ENCODE measurements at places on chromosomes 5 and 9.

- DNase-seq: no peak
These were observed 182.8 kb upstream of the NFIL3 start for GRCh38 chr9:91606255-91606995.

- no peak for DNase-seq
These were observed 20.9 kb downstream of the IPPK start for GRCh38 chr9:92649007-92649406.

DNA sequence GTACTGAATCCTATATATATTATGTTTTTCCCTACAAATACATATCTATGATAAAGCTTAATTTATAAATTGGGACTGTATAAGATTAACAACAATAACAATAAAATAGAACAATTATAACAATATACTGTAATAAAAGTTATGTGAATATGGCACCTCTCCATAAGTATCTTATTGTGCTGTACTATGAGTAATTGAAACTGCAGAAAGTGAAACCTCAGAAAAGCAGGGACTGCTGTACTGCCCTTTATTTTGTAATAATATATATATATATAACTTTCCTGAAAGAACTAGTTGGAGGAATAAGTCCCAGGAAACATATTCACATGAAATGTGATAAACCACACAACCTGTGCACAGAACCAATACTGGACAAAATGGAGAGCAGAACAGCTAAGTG is 77.3 kb downstream of the PAM start:
- DNase-seq: no peak

DNA sequence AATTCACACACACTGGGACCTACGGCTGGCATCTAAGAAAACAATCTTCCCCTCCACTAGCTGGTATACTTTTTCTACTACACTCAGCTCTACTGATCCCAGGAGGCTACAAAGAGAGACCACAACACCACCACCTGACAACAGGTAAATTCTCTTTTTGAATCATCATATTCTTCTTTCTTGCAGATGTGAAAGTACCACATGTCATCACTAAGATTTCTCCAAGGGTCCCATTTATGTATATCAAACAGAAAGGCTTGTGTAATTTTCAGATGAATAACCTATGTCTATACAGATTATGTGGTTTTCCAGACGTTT is 25.1 kb downstream of the PUM3 start:
- DNase-seq: no peak

DNA sequence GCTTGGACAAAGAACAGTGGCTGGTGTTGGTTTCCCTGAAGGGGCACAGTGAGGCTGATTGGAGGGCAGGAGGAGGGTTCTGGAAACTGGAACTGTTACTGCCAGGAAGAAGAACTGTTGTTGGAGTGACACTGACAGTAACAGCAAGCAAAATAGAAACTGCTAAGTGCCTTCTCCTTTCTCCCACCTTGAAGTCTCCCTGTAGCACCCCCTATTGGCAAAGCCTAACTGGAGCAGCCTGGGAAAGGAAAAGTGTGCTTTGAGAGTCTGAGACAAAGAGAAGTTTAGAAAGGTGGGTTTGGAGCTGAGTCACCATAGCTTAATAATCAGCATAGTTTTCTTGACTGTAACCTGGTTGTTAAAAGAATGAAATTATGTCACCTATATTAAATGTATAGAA is 2.5 kb upstream of the TMEM174 start:
- peak; percentile 17 for DNase-seq

DNA sequence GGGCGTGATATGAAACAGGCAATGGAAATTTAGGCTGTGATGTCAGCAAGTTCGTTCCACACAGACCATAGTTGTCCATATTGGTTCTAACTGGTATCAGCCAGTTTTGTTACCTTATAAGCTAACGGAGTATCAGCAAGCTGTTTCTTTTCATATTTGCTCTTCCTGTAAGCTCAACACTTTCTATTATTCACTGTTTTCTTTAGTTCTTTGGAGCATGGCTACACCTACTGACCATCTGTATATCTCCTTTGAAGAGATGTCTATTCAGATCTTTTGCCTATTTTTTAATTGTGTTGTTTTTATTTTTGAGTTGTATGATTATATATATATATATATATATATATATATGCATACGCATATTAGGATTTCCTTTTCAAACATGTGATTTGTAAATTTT is 1057.2 kb upstream of the CDH10 start:
- DNase-seq: no peak

GRCh38 chr5:51047369-51047768 is 335.9 kb upstream of the ISL1 start:
- DNase-seq: no peak

- DNase-seq: no peak
These were observed 1312.6 kb upstream of the DMAC1 start for GRCh38 chr9:9112001-9112720.

GRCh38 chr5:123964884-123965283 is 452.9 kb downstream of the CSNK1G3 start:
- no peak for DNase-seq

DNA sequence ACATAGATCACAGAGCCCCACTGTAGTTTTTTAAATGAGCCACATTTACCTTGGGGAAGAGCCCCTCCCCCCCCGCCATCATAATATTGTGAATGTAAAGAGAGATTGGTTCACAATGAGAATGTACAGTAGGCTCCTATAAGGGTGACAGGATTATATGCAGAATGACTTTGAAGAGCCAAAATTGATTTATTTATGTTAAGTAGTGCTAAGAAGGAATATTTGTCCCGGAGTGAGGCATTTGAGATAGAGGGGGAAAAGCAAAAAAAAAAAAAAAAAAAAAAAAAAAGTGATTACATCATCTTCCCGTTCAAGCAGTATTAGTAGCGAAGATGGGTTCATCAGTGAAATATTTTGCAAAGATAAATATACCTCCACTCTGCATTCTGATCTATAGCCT is 73.9 kb downstream of the PIK3R1 start:
- no peak for DNase-seq

DNA sequence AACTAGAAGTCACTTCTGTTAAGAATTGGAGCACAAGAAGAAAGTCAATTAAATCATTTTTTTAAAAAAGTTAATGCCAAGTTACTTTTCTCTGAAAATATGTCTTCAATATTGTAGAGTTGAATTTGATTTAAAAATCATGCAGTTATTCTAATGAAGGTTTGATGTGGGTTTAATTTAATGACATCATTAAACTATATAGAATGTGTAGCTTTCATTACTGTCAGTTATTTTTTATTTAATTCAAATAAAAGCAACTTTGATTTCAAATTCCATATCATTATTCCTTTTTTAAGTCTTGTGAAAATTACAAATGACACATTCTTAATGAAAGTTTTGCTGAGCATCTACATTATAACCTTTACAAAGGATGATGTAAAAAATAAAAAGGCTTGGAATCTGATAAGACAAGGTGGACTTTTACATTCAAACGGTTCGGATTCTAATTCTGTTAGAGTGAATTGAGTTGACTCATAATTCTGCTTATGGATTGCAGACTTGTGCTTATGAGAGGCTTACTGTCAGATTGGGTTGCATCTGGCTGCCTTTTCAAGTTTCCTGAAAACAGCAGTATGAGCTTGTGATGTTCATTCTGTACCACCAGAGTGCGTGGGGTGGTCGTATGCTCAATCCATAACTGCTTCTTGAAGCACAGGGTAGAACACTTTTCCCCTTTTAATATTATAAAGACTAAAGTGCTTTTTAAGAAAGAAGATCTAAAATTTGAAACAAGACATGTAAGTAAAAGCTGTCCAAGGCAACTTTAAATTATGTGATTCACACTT is 253.0 kb upstream of the ARRDC3 start:
- no peak for DNase-seq

DNA sequence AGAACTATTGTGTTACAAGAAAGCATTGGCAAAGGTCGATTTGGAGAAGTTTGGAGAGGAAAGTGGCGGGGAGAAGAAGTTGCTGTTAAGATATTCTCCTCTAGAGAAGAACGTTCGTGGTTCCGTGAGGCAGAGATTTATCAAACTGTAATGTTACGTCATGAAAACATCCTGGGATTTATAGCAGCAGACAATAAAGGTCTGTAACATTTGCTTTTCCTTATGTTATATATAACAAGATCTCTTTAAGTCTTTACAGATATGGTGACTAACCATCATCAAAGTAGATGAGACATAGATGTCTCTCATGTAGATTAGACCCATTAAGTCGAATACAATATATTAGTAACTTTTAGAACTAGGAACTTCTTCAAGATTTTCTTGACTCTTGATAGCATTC is 33.0 kb downstream of the TGFBR1 start:
- no peak for DNase-seq

DNA sequence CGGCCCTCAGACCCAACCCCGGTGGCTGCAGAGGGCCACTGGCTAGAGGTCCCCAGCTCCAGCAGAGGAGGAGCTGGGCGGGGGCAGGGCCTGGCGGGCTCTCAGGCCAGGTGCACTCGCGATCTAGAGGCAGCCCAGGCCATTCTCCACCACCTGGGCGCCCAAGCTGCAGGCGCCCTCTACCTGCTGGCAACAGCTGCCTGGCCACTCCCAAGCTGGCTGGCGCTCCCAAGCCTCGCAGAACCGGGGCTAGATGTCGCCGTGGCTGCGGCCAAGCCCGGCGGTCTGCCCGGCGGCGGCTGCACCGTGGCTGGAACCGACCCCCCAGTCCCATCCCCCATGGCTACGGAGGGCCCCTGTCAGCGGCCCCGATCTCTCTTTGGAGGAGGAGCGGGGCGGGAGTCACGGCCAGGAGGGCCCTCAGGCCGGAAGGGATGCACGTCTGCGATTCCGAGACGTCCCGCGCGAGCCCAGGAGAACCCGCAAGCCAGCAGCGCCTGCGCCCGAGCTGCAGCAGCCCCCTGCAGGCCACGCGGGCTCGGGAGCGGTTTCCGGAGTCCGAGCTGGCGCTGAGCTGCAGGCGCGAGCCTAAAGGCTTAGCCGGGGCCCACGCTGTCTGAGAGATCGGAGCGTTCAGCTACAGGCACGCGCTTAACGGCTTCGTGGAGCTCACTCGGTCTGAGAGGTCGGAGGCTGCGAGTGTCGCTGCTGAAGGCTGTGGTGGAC is 44.3 kb upstream of the BICD2 start:
- DNase-seq: peak; percentile 35

DNA sequence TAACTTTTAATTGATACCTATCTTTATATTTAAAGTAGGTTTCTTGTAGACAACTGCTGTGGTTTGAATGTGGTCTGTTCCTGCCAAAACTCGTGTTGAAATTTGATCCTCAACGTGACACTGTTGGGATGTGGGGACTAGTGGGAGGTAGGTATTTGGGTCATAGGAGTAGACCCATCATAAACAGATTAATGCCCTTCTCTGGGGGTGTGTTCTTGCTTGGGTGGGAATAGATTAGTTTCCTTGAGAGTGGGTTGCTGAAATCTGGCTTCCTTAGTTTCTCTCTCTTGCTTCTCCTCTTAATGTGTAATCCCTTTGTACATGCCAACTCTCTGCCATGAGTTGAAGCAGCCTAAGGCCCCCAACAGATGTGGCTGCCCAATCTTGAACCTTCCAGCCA is 34.6 kb upstream of the IPPK start:
- no peak for DNase-seq

- DNase-seq: peak; percentile 20
These were observed 218.8 kb upstream of the ADAMTSL1 start for GRCh38 chr9:18255158-18255629.

GRCh38 chr9:129773262-129774048 is 20.6 kb upstream of the PTGES start:
- DNase-seq: no peak

DNA sequence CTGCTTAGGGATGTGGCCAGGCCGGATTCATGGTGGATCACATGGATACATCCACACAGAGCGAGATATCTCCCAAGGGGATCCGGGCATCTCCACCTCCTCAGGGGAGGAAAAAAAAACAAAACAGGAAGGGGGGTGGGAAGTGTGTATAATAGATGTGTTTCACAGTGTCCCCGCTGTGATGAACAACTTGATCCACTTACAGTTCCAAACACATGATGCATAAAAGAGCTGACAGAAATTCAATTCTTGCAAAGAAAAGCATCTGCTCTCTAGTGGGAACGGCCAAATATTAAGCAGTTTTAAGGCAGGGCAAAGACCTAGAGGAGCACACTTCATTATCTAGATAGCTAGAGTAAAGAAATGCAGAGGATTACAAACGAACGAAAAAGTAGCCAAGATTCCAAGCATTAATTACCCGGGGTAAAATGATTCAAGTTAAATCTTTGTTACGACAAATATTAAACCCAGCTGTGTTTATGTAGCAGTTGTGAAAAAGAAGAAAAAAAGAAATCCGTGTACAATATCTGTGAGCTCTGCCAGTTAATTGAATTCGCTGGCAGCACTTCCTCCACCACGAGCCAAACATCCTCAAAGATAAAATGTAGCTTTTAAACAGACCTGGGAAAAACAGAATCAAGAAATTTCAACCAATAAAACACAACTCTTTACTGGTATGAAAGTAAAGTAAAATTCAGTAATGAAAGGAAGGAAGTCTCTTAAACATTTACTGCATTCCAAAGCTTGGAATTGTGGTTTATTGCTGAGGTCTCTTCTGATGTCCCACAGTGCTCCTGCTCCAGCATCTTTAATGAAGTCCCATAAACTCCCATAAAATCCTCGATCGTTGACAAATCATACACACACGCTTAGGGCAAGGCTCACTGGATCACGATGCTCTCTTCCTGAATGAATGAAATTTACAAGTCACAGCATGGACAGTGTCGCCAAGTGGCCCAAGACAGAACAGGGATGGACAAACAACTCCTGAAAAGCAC is 213.0 kb downstream of the CRB2 start:
- DNase-seq: no peak

DNA sequence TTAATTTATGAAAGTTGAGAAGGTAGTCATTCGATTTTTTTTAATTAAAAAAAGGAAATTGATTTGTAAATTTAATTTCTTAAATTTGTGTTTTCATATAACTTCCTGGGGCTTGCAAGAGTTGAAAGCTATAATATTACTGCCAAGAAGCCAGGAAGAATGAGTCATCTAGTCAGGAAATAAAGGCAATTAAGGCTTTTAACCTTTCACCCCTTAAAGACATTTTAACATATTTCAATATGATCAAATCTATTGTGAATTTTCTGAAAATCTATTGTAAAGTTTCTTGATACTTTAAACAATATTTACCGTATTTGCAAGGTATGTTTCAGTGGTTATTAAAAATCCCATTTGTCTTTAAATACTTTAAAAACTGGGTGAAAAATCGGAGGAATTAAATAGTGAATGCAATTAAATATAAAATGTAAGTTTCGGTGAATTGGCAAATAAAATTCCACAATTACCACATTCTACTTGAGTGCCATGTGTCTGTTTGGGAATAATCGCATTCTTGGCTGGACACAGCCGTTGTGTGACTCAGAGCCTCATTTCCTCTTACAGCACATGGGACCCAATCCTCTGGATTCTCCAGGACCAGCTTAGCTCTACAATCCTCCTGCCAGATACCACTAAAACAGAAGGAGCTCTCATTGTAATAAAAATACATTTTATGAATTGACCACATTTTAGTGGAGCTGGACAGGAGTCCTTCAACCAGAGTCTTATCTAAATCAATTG is 310.7 kb downstream of the HCN1 start:
- DNase-seq: no peak
